ENCODE measurements at places on chromosomes 11 and 22. TPM values are rescaled to one million over a fixed set of nuclear protein-coding genes. Genes with fewer than 3 reads are reported as not detected.

- DNase-seq, result no peak
- H3K27me3 ChIP-seq, result no peaks in the 10 kb centered on the region
- H3K27ac ChIP-seq, result no peak overlapping the region
- no peaks in the 10 kb centered on the region for H3K4me1 ChIP-seq
These were observed 47.7 kb upstream of the SC5D start for GRCh38 chr11:121244884-121245283.

NFRKB gene
- total RNA-seq, result 18.3 TPM

RTN4RL2 gene
- 0.80 TPM for total RNA-seq

GRCh38 chr11:12693479-12694182 is 19.4 kb downstream of the TEAD1 start:
- DNase-seq, result peak; percentile 32
- H3K27me3 ChIP-seq, result no peaks in the 10 kb centered on the region
- peak overlapping the region; percentile 55 for H3K4me3 ChIP-seq
- no peaks in the 10 kb centered on the region for H3K36me3 ChIP-seq
- peak overlapping the region; percentile 95 for H3K27ac ChIP-seq

DNA sequence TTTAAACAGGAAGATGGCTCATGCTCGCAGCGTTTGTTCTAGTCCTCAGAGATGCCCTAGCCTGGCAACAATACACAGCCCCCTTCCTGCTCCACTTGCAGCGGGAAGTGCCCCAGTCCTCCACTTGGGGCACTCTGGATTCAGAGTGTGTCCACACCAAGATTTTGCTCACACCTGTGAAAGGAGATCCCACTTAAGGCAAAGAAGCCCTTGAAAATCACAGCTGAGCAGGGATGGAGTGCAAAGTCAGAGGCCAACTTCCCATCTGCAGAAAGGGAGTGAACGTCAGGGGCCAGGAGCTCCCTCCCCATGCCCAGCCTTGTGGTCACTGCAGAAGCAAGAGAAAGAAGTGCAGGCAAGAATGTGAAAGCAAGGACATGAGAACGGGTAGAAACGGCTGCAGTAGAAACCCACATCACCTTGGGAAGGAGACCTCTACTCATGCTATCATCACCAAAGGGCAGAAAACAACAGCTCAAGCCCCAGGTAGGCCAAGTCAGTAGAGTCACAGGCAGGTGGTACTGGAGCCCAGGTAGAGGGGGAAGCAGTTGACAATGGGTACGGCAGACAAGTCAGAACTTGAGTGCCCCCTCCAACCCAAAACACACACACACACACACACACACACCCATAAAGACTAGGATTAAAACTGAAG is 157.4 kb downstream of the BUD13 start:
- no peaks in the 10 kb centered on the region for H3K27me3 ChIP-seq
- no peaks in the 10 kb centered on the region for H3K4me1 ChIP-seq
- no peak for DNase-seq
- no peaks in the 10 kb centered on the region for H3K36me3 ChIP-seq
- H3K27ac ChIP-seq, result no peak overlapping the region
- no peak overlapping the region for H3K4me3 ChIP-seq

DNA sequence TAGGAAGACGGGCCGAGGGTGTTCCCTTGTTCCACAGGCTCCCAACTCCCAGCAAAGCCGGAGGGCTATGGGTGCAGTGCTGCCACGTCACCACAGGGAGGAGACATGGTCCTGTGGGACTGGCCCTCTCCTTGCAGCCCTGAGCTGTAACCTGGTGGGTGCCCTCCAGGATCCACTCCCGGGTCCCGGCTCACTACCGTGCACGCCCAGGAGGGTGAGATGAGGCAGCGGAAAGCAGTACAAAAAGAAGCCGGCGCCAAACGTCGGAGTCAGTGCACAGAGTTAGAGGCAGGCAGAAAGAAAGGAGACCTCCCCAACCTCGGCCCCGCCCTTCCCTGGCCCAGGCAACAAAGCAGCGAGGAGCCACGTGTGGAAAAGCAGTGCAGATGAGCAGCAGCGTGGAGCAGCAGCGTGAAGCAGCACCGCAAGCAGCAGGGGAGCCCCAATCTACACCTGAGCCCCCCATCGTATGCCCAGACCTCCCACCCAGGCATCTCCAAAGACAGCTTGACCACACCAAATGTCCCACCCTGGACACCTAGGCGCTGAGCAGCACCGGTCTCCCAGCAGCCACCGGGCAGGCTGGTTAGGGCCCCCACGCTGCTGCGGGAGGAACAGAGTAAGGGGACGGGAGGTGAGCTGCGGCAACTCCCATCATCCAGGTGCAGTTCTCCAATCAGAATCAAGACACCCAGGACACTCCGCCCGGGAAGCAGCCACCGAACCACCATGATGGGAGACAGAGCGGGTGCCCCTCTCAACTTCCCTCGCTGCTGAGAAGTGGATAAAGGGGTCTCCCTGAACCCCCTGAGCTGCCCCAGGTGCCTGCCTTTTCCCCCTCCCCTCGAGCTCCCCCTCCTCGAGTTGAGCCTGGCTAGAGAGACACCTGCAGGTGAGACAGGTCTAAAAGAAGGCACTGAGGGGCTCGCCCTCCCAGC is 28.8 kb downstream of the IGSF9B start:
- H3K27me3 ChIP-seq, result no peaks in the 10 kb centered on the region
- no peaks in the 10 kb centered on the region for H3K36me3 ChIP-seq
- H3K4me3 ChIP-seq, result no peak overlapping the region
- no peak overlapping the region for H3K27ac ChIP-seq

PRDX5 gene
- total RNA-seq, result 122 TPM

KRTAP5-8 gene
- not detected for total RNA-seq

RASSF10 gene
- 0.49 TPM for total RNA-seq

KBTBD3 gene
- 4.3 TPM for total RNA-seq

ZNF214 gene
- 0.30 TPM for total RNA-seq

MRGPRF gene
- total RNA-seq, result 2.9 TPM

TBX10 gene
- not detected for total RNA-seq

PATE2 gene
- not detected for total RNA-seq

DNA sequence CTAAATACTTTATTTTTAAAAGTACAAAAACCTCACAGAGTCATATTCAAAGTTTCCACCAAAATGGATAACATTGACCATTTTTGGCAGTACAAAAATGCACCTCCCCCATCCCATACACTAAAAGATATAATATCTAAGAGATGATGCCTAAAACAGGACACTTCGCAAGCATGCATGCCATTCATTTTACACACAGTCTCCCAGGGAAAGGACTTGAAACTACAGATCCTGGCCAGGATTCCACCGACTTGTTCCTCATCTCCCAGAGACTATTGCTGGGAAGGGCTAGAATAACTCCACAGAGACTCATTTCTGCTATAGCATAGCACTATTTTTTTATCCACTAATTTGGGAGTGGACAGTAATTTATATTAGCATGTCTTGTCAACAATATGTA is 81.7 kb downstream of the MTNR1B start:
- no peaks in the 10 kb centered on the region for H3K27me3 ChIP-seq
- no peak for DNase-seq
- H3K27ac ChIP-seq, result no peak overlapping the region
- no peaks in the 10 kb centered on the region for H3K4me1 ChIP-seq

PTPRCAP gene
- 1.4 TPM for total RNA-seq

DNA sequence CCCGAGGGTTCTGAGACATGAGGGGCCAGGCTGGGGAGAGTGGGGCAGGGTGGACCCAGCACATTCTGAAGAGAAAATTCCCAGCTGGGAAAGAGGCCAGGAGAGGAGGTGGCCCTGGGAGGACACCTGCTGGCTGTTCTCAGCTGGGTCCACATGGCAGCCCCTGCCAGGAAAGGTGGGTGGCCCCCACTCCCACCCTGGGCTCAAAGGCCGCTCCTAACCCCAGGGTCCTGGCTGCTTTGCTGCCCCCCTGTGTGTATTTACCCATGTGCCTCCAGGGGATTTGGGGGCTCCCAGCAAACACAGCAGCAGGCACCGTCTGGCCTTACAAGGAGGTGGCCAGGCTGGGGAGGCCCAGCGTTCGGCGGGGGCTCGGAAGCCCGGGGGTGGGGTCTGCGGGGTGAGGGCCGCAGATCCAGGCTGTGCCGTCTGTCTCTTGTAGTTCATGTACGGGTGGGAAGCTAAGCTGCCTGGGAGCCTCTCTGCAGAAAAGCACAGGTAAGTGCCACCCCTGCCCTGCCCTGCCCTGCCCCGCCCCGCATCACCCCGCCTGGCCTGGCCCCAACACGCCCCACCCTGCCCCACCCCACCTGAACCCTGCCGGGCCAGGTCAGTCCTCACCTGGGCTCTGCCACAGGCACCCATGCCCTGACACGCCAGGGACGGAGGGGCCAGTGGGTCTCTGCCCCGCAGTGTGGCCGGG is 10.6 kb downstream of the MUC5B start:
- H3K27ac ChIP-seq, result no peak overlapping the region
- H3K36me3 ChIP-seq, result no peaks in the 10 kb centered on the region
- H3K4me3 ChIP-seq, result no peak overlapping the region
- no peaks in the 10 kb centered on the region for H3K4me1 ChIP-seq
- H3K27me3 ChIP-seq, result no peaks in the 10 kb centered on the region
- DNase-seq, result peak; percentile 48

BTBD18 gene
- total RNA-seq, result not detected

DNA sequence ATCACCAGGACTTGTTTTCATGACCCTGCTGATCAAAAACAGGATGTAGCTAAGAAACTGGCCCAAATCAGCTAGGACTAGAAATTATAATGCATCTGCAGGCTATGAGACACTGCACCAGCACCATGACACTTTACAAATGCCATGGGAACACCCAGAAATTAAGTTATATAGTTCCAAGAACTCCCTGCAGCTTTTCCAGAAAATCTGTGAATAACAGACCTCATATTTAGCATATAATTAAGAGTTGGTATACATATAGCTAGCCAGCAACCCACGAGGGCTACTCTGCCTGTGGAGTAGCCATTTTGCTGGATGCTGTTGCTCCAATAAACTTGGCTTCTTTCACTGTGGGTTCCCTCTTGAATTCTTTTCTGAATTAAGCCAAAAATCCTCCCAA is 101.0 kb downstream of the PGR start:
- no peaks in the 10 kb centered on the region for H3K36me3 ChIP-seq
- no peaks in the 10 kb centered on the region for H3K4me1 ChIP-seq
- DNase-seq, result no peak
- no peaks in the 10 kb centered on the region for H3K27me3 ChIP-seq

- H3K27me3 ChIP-seq, result no peaks in the 10 kb centered on the region
- H3K4me3 ChIP-seq, result no peak overlapping the region
- H3K36me3 ChIP-seq, result no peaks in the 10 kb centered on the region
These were observed 24.5 kb downstream of the MMP20 start for GRCh38 chr11:102600666-102601065.

DNA sequence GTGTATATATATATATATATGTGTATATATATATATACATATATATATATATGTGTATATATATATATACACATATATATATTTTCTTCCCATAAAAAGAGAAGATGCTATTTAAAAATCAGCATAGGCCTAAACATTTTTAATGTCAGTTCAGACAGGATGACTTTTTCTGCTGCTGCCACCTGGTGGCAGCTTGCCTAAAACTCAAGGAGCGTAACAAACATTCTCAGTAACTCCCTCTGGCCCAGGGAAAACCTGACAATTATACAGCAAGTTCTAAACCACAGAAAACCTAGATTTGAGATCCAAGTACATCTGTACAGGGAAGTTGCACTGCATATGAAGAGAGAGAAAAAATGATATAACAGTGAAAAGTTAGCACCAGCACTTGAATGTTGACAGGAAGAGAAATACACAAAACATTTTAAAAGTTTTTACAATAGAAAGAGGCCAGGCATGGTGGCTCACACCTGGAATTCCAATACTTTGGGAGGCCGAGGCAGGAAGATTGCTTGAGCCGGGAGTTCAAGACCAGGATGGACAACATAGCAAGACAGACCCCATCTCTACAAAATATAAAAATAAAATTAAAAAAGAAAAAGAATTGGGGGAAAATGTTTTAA is 16.6 kb downstream of the OR8A1 start:
- H3K27ac ChIP-seq, result no peak overlapping the region
- peak; percentile 64 for DNase-seq
- no peaks in the 10 kb centered on the region for H3K36me3 ChIP-seq
- no peaks in the 10 kb centered on the region for H3K27me3 ChIP-seq
- no peaks in the 10 kb centered on the region for H3K4me1 ChIP-seq

CCDC116 gene
- total RNA-seq, result 0.17 TPM

GRCh38 chr11:8658321-8659057 is 24.0 kb downstream of the TRIM66 start:
- H3K4me1 ChIP-seq, result no peaks in the 10 kb centered on the region
- peak; percentile 64 for DNase-seq
- no peaks in the 10 kb centered on the region for H3K27me3 ChIP-seq
- H3K4me3 ChIP-seq, result no peak overlapping the region
- H3K27ac ChIP-seq, result no peak overlapping the region

GRCh38 chr22:19721330-19722177 is 1.8 kb upstream of the GP1BB start:
- peaks cover 5% of the 10 kb centered on the region for H3K4me1 ChIP-seq
- DNase-seq, result no peak
- H3K36me3 ChIP-seq, result no peaks in the 10 kb centered on the region
- peaks cover 10% of the 10 kb centered on the region for H3K27me3 ChIP-seq
- H3K4me3 ChIP-seq, result no peak overlapping the region

- no peaks in the 10 kb centered on the region for H3K36me3 ChIP-seq
- peaks cover 14% of the 10 kb centered on the region for H3K4me1 ChIP-seq
- H3K4me3 ChIP-seq, result peak overlapping the region; percentile 73
- no peaks in the 10 kb centered on the region for H3K27me3 ChIP-seq
These were observed 569 bp downstream of the FAM76B start for GRCh38 chr11:95788921-95789505.

DNA sequence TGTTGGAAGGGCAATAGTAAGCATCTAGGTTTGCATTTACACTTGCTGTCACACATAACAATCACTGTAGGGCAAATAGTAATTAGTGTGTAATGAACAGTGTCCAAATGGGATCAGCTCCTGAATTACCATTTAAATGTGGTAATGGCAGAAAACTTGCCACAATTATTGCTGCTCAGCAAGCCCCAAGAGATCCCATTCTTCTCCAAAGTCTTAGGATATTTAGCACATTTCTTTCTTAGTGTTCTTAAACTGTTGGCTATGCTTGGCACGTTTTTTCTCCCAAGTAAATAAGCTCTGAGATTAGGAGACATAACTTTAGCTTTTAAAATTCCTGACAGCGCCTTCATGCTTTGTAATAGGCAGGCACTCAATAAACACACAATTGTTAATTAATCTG is 1037.0 kb downstream of the DLG2 start:
- no peak overlapping the region for H3K4me3 ChIP-seq
- H3K27me3 ChIP-seq, result no peaks in the 10 kb centered on the region
- H3K27ac ChIP-seq, result no peak overlapping the region
- H3K36me3 ChIP-seq, result no peaks in the 10 kb centered on the region
- no peak for DNase-seq

DNA sequence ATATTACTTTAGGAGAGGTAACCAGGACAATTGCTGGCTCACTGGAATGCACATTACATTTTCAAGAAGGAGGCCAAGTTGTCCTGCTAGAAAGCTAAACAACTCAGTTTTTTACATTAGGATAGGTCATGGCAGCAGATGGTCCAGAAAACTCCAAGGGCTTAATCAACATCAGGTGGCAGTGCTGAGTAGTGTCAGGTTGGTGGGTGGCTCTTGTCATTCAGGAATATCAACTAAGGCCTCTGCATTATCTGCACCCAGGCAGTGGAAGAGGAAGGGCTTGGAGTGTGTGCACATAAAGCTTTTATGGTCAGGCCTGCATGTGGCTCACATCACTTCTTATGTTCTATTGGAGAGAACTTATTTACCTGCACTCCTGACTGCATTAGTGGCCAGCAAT is 32.2 kb upstream of the OR4B1 start:
- no peak overlapping the region for H3K27ac ChIP-seq
- H3K27me3 ChIP-seq, result no peaks in the 10 kb centered on the region
- H3K4me1 ChIP-seq, result no peaks in the 10 kb centered on the region
- no peak for DNase-seq

LRRC56 gene
- total RNA-seq, result 0.46 TPM

- peak overlapping the region; percentile 63 for H3K27ac ChIP-seq
- DNase-seq, result no peak
- no peaks in the 10 kb centered on the region for H3K27me3 ChIP-seq
These were observed 123.7 kb upstream of the CCDC90B start for GRCh38 chr11:83409891-83410290.
